ENCODE measurements at places on chromosomes 7 and 10.

- DNase-seq, result no peak
Measured at GRCh38 chr10:48652344-48652743, 32.3 kb upstream of the WDFY4 start.

- DNase-seq, result no peak
Measured at GRCh38 chr7:155053002-155053401, 17.1 kb upstream of the HTR5A start.

DNA sequence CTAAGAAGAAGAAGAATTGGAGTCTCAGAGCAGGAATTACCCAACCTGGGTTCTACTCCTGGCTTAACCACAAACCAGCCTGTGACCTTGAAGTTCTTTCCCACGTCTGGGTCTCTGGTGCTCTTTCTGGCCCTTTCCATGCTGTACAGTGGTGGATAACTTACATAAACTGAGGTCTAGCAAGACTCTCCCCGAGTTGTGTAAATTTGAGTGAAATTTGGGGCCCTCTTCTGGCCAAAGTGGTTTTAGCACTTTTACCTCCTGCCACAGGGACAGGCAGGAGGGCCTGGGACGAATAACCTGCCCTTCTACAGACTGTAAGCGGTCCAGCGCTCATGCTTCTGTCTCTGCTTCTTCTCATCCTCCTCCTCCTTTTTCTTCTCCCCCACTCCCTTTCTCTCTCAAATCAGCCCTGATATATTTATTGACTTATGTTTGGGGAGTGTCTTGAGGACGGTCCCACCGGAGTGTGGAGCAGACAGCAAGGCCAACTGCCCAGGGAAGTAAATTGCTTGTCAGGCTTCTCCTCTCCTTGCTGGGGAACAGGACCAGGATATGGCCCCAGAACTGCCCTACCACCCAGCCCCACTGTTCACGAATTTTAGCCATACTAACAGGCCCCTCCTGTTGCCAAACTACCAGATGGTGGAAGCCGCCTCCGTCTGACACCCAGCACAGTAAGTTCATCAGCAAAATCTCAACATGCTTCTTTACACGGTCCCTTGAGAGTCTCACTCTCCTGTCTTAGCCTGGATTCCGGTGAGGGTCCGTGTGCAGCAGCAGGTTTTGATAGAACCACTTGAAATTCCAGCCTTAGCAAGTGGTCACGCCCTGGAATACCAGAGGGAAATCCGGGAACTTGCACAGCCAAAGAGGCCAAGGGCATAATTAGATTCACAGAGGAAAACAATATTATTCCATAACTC is 4.0 kb upstream of the SH3PXD2A start:
- DNase-seq, result peak; percentile 28

GRCh38 chr10:130809761-130810515 is 501.6 kb downstream of the TCERG1L start:
- DNase-seq, result no peak

GRCh38 chr7:21300692-21301091 is 127.2 kb upstream of the SP4 start:
- DNase-seq, result no peak

DNA sequence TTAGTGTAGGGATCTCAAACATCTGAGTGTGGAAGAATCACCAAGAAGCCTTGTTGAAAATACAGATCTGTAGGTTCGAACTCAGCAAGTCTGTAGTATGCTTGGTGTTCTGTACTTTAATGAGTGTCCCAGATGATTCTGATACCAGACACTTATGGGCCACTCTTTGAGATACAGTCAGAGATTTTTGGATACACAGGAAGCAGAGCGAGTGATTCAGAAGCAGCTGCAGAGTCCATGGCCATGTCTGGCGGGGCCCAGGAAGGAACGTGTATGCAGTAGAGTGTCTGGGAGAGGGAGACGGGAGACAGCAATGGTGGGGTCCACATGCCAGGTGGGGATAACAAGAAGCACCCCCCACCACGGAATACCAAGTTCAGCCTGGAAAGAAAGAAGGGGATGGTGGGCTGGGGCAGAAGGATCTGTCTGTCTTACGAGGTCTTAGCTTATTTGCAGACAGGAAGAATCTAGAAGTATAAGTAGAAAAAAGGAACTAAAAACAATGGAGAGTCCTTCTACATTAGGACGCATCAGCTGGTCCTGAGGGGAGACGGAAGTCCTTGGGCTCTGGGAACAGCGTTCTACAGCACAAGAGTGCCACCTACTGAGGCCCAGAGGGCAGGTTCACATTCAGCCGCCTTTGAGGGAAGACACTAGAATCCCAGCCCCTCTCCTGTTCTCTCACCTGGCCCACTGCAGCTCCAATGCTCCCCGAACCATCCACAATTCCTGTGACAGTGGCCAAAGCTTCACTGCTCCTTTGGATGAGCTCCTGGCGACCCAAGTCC is 55.4 kb downstream of the SLC37A3 start:
- DNase-seq, result no peak

- DNase-seq, result no peak
Measured at GRCh38 chr10:70206762-70207161, 26.5 kb downstream of the PPA1 start.

- no peak for DNase-seq
Measured at GRCh38 chr10:122986335-122986734, 6.1 kb downstream of the PSTK start.

DNA sequence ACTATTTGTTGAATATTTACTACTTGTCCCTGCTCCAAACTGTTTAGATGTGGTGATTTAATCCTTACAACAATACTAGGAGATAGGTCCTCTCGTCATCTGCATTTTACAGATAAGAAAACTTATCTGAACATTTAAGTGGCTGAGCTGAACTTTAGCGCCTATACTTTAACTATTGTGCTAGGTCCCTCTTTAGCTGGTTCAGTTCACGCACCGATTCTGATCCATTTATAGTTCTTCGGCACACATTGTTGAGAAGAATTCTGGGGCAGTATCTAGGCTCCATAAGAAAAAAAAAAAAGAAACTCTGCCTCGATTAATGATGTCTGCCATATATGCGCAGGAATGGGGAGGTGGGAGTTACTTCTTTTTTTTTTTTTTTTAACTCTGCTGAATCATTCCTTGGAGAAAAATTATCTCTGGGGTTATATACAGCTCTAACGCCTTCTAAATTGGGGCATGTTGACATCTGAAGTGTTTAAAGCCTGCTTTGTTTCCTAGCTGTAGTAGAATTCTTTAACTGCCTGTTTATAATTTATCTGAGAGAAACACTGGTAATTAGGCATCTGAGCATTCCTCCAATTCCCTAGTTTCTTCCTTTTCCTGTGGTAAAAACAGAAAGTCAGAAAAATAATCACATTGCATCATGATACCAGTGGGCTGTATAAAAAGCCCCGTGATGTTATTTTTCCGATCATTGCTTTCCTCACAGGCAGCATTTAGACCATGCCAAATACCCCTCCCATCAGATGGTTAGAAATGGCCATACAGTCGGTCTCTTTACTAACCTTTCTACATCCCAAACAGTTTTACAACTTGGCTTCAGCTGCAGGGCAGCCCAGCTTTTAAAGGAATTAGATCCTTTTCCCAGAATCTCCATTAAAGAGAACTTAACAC is 98.5 kb upstream of the KDM7A start:
- no peak for DNase-seq

- no peak for DNase-seq
Measured at GRCh38 chr7:27549606-27550005, 113.1 kb downstream of the HIBADH start.

DNA sequence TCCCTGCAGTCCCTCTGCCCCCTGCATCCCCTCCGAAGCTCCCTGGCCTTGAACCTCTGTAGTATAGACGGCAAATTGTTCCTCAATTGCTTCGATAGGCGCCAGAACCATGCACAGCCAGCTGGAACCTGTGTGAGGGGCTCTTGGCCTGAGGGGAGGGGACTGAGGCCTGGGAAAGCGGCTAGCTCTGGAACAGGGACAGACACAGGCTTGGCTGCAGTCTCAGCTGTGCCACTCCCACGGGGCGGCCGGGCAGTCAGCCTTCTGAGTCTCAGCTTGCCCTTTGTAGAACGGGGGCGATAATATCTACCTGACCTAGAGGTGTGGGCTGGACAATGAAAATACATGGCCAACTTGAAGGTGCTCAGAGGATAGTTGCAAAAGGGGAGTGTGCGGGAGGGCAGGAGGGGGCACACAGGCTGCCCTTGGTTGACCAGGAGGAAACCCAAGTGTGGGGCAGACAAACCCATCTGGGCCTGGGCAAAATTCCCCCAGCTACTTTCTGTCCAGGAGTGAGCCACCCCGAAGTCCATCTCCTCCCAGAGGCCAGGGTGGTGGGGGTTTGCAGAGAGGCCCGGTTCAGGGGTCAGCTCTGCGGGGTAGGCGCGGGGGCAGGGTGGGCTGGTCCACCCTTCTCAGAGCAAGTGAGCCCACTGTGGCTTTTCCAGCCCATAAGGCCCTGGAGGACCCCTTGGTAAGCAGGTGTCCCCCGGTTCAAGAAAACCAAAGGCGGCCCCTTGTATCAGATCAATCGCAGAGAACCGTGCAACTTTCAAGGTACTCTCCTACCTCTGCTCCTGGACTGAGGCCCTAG is 4.6 kb downstream of the CRYGN start:
- no peak for DNase-seq

- no peak for DNase-seq
Measured at GRCh38 chr10:31346953-31347352, 27.9 kb downstream of the ZEB1 start.

GRCh38 chr7:2237109-2237602 is 4.4 kb upstream of the MAD1L1 start:
- DNase-seq, result no peak

- no peak for DNase-seq
Measured at GRCh38 chr7:20737840-20738448, 48.7 kb downstream of the SP8 start.

DNA sequence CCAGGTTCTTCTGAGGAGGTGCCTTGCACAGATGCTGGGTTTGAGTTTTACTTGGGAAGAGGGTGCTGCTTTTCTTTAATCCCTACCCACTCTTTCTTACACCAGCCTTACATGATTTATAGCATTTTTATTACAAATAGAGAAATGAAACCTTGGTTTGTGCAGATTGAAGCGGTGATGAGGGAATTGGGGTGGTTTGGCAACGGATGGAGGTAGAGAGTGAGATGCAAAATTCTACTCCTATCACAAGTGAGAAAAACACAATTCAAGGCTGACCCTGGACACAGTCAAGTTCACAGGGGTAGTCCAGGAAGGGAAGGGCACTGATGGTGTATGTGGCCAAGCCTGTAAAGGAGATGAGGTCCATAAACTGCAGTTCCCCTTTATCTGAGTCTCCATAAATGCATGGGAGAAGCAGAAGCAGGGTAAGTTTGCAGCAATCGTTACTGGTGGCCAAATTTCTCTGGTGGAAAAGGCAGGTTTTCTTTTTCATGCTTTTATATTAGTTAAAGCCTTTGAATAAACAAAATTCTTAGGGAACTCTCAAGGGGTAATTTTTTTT is 214.3 kb downstream of the JAZF1 start:
- no peak for DNase-seq

GRCh38 chr10:80437227-80437626 is 16.9 kb upstream of the TSPAN14 start:
- DNase-seq, result no peak

DNA sequence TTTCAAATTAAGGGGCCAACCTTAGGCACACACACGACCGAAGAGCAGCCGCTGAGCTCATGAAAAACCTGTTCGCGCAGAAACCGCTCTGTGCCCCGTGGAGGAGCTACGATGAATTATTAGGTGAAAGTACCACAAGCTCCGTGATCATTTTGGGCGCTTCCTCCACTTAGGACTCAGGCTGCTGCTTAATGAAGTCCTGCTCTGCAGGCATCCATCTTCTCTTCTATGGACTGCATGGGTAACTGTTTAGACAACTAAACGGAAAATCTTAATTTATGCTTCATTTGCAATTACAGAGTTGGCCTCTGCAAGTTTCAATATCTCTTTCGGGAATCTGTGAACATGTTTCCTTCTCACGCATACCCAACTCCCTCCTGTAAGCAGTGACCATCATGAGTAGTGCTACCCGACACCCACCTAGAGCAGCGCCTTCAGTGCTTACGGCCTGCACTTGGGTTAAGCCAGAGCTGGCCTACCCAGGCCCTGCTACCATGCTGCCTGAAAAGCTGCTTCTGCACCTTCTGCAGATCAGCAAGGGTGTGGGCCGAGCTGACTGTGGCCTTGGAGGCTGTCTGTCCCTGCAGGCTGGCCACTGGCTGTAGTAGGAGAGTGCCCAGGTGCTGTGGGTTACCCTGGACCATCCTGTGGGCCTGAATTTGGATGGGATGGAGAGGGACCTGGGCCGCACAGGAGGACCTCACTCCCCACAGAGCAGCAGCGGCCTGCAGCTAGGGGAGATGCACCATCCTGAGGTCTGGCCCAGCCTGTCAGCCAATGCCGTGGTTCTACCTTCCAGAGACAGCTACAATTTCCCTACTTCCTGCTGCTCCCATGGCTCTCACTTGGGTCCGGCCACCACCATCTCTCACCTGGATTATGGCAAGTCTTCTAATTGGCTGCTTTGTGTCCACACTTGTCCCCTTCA is 36.0 kb downstream of the GNA12 start:
- DNase-seq, result no peak

DNA sequence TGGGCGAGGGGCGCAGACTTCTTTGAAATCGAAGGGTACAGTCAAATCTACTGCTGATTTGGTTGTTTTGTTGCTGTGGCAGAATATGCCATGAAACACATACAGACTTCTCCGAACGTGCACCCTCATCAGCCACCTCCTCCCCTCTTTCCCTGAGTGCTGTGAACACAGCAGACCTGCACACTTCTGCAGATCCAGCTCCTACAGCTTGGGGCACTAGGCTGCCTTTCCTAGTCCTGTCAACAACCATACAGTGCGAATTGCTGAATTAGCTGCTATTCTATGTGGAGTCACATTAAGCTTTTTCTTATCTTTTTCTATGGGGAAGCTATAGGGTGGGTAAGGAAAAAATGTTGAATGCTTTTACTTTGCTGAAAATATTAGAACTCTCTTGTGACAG is 57.5 kb downstream of the COL17A1 start:
- no peak for DNase-seq

- DNase-seq, result no peak
Measured at GRCh38 chr10:279655-280054, 144.4 kb downstream of the ZMYND11 start.

DNA sequence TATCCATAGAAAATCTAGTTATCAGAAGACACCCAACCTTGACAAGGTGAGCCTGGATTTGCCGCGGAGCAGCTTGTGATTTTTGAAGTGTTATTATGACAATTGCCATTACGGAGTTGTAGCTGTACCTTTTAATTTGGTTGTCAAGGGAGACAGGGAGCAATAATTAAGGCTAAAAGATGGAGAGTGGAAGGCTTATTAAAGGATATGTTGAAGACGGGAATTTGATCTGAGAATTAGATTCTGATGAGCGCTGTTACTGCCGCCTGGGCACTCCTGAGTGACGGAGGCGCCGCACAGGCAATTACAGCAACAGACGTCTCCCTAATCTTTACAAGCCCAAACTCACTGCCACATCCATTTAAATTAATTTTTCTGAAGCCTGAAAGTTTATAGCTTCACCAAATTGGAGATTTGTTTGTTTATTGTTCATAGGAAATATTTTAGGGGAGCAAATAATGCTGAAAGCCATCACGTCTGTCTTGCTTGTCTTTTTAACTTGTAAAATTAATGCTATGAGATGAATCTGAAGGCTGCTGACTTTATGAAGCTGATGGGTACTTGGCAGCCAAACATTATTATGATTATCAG is 475.0 kb upstream of the ADARB2 start:
- no peak for DNase-seq

Data from stimulated activated CD4-positive, alpha-beta T cell treated with anti-CD3 and anti-CD28 coated beads, Interleukin-1b, Interleukin-23, amount 100 ng/mL, for 1 hour (primary cell).